Fibroblast of skin of abdomen (primary cell): ENCODE measurements at places on chromosomes 6 and 20.

- DNase-seq, result no peak
Measured at GRCh38 chr6:110390404-110390803, 25.0 kb downstream of the DDO start.

DNA sequence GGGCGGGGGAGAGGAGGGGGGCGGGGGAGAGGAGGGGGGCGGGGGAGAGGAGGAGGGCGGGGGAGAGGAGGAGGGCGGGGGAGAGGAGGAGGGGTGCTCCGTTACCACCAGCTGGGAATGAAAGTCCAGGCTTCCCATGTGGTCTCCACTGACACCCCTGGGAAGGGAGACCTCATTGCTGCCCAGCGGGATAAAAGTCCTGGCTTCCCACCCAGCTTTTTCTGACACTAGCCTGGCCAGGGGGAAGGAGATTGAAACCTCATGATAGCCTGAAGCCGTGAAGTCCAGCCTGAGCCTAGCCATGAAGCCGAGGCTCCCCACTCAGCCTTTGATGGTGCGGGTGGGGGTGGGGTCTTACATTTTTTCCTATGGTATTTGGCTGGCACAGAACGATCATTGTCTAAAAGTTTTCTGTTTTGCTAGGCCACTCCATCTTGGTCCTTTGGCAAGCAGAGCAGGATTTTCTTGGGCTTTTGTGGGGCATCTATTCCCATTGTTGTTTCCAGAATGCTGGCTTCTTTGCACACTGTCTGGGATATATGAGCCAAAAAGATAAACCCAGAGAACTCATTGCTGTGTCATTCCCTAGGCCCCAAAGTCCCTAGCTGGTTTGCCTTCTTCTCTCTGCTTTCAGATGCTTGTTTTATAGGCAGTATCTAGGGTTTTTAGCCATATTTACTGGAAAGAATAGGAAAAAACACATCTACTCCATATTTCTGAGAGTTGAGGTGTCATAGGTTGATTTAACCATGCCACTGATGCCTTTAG, 67.9 kb upstream of the RNF24 start:
- DNase-seq, result no peak

- no peak for DNase-seq
Measured at GRCh38 chr6:36933519-36933918, 21.0 kb upstream of the PI16 start.

GRCh38 chr6:75188221-75188925, 17.5 kb downstream of the COL12A1 start:
- DNase-seq, result no peak

DNA sequence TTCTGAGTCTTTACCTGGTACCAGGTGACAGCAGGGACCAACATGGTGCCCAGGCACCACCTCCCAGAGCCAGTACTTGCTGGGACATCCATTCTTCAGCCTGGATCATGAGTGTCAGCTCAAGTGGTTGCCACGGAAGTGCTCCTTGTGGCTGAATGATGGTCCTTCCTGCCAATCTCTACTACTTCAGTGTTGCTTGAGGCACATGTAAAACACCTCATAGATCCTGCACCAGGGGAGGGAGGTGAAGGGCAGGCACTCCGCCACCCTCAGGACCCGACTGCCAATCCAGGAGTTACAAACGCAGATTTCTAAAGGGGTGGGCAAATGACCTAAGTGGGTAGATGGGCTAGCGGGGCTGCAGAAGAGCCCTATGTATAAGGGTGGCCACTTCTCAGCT, 226.0 kb downstream of the PREX1 start:
- DNase-seq, result no peak

DNA sequence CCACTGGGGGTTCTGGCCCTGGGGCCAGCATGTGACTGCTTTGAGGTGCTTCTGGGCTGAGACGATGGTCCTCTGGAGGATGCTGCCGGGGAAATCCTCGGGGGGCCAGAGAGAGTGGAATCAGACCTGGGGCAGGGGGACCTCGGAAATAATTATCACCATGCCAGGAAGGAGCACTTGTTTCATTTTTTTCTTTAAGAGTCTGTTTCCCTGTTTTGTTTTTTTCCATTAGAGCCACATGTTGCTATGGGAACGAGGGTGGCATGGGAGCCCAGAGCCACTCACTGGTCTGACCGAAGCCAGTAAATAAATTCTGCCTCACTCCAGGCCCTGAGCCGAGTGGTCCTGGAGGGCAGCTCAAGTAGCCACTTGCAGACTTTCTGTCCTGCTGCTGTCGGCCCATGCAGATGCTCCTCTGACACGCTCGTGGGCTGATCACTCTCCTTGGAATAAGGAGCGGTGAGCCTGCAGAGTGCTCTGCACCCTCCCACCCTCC, 365.1 kb downstream of the ZFAND3 start:
- DNase-seq, result no peak

DNA sequence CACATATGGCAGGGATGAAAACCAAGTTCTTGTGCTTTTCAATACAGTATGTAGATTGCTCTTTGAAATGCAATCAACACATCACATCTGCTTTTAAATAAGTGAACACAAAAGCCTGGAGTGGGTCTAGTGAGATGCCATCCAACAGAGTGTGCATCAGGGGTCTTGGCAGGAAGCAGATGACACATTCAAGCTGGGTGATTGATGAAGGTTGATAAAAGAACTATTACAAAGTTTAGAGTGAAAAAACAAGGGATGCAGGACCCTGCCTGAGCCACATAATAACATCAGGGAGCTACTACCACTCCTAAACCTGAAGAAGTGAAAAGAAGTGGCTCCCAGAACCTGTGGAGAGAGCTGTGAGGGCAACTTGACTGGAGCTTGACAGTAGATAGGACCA, 16.6 kb upstream of the PLCB1 start:
- DNase-seq, result no peak

DNA sequence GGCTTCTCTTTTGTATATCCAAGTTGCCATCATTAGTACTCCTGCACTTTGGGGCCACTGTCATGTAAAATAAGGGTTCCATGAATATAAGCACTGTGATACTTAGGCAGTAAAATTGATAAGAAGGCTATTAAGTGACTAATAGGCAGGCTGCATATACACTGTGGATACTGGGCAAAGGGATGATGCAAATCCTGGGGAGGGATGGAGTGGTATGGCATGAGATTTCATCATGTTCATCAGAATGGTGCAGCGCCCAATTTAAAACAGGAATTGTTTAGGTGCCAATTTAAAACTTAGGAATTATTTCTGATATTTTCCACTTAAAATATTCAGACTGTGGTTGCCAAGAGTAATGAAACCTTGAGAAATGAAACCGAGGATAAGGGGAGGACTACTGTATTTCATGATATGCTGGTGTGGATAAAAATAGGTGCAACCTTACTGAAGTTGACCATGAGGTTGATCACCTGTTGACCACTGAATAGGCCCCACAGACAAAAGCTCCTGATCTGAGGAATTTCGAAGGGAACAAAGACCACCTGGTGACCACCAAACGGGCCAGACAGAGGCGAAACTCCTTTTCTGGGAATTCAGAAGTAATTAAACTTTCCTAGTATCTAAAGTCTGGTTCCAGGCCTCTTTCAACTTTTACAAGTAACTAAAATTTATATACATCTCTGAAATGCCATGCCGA, 4.9 kb upstream of the TRIM39 start:
- DNase-seq, result peak; percentile 44

DNA sequence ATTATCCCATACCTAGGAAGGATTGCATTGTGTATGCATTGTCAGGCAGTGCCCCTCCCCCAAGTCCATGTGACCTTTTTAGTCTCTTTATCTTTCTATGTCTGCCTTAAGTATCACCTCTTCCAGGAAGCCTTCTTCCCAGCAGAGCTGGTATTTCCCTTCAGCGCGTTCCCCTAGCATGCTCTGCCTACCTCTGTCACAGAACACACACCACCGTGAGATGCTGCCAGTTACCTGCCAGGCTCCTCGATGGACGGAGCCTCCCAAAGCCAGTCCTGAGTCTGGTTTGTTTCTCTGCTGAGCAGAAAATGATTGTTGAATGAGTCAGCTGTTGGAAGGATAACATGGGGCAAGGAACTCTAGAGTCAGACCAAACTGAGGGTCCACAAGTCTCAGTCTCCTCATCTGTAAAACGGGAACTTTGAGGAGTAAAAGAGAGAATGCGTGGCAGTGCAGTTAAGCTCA, 11.3 kb upstream of the ZNF335 start:
- DNase-seq, result no peak

DNA sequence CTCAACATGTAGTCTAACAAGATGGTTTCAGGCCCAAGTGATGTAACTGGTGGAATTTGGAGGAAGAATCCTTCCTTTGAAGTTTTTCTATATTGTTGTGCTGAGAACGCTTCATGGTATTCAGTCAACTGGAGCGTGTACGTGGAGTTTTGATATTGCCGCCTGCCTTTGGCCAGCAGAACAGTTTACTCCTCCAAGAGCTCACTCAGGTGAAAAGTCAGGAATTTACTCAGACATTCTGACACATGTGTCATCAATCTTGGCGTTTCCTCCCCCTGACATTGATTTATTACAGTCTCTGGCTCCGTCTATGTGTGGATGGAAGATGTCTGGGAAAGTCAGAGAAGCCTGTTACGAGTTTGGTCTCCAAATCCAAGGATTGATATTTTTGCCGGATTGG, 19.0 kb upstream of the TGM2 start:
- peak; percentile 45 for DNase-seq

GRCh38 chr6:21118216-21118780, 475.3 kb upstream of the SOX4 start:
- DNase-seq, result no peak
